Activated T-helper 17 cell treated with anti-CD3 and anti-CD28 coated beads, Interleukin-2, amount 50 U/mL, for 72 hours (primary cell): ENCODE measurements at places on chromosomes 6 and 20. TPM values are rescaled to one million over a fixed set of nuclear protein-coding genes. Genes with fewer than 3 reads are reported as not detected.

The TAAR5 gene
- not detected for total RNA-seq

The MUC21 gene
- total RNA-seq, result not detected

DNA sequence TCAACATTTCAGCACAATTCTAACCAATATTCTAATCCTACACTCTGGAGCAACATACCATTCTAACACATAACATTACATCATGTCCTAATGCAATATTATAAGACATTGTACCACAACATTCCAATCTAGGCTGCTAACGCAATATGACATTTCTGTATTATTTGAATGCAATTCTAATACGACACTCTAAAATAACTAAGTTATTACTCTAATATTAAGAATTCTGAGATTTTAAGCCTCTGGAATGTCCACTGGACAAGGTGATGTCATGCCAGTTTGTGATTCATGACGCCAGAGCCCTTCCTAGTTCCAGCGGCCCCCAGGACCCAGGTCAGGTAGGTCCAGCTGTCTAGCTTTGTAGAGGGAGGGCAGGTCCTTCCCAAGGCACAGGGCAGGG lies 69.7 kb upstream of the SIRPA start:
- ATAC-seq, result no peak

- ATAC-seq, result no peak
Observed at GRCh38 chr6:140052736-140053729, 678.6 kb upstream of the CITED2 start.

- no peak for ATAC-seq
Observed at GRCh38 chr20:48703511-48704219, 124.1 kb downstream of the PREX1 start.

DNA sequence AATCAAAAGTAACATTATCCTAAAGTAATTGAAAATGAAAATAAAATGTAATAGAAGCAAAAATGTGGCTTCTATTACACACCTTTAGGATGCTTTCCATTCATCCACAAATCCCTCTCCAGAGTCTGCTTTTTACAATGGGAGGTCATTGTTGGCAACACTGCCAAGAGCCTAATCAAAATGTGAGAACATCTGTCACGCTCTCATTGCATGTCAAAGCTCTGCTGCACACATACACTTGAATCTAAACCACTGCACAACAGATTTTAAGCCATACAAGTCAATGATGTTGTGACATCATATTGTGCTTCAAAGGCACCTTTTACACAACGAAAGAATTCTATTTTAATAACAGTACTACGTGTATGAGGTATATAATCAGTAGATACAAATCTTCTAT lies 82.1 kb downstream of the PREP start:
- ATAC-seq, result no peak
